Hindlimb muscle (tissue), 1 donor: ENCODE measurements at places on chromosomes 1 and 21. TPM values are rescaled to one million over a fixed set of nuclear protein-coding genes. Genes with fewer than 3 reads are reported as not detected.

DNA sequence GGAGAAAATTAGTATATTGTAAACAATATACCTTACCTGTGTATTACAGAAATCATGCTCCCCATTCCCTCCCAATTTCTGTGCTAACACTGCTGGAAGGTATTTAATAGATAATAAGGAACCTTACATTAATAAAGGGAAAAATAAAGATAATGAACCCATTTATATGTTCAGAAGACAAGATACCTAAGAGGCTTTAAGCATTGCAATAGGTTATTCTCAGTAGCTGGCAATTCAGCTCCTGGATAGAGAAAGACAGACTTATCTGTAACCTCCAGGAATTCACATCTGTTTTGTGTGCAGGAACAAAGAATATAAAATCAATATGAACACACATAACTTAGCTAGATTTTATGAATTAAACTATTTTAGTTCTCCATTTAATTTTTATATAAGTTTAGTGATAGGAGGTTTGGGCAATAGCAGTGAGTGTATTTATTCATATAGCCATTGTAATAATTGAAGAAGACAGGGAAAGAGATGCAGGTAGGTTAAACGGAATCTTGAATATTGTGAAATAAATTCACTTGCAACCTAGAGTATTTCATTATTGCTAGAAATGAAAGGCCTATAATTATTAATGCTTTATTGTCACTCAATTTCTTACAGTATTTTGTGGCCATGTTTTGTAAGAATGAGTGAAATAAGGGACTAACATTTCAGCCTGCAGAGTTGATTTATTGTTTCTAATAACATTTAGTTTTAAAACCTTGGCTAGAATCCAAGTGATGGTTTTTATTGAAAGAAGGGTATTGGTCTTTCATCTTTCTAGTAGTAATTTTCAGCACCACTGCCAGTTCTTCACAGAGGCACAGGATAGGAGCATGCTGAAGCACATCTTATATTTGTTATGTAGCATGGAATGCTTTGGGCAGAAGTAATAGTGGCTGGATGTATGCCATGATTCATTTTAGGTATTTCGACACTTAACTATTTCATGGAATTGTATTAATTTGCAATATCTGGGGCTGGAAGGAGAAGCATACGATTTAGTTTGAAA, 1.5 kb downstream of the XPR1 start:
- no peak for DNase-seq

- DNase-seq: no peak
Measured at GRCh38 chr1:34488080-34488708, 266.7 kb upstream of the GJB5 start.

GRCh38 chr1:54012863-54013262, 5.1 kb downstream of the LDLRAD1 start:
- DNase-seq: no peak

DNA sequence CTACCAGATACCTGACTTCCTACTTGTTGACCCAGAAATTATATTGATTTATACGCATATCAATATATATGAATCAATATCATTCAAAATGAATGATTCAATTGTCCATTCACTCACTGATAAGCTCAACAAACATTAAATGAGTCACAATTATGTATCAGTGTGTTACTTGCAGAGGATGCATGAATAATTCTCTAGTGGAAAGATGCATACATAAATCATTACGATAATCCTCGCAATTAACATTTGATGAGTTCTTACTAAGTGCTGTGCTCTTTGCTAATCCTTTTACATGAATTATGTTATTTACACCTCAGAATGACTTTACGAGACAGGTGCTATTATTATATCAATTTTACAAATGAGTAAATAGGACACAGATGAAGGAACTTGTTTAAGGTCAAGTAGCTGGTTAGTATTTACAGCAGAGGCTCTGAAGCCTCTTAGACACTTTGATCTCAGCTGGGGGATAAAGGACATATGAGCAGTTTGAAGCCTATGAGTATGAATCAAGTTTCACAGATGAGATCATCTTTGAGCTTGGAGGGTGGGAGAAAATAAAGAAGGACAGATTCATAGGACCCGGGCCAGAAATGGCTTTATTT, 112.8 kb upstream of the ADAMTS5 start:
- DNase-seq: no peak

DNA sequence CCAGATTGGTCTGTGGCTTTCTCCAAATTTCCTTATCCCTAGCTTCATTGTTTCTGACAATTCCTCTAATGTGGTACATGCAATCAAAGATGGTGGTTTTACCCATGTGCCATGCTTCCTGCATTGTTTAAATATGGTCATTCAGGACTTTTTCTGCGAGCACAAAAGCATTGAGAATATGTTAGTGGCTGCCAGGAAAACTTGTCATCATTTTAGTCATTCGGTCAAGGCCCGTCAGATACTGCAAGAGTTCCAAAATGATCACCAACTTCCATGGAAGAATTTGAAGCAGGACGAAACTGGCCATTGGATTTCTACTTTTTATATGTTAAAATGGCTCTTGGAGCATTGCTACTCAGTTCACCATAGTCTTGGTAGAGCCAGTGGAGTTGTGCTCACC, 3.7 kb downstream of the ZBED6 start:
- DNase-seq: no peak

- no peak for DNase-seq
Measured at GRCh38 chr1:158819461-158820443, 11.4 kb upstream of the MNDA start.

GRCh38 chr1:19504796-19505692, 19.7 kb upstream of the CAPZB start:
- DNase-seq: peak; percentile 69

- no peak for DNase-seq
Measured at GRCh38 chr1:226629210-226629895, 80.8 kb downstream of the STUM start.

DNA sequence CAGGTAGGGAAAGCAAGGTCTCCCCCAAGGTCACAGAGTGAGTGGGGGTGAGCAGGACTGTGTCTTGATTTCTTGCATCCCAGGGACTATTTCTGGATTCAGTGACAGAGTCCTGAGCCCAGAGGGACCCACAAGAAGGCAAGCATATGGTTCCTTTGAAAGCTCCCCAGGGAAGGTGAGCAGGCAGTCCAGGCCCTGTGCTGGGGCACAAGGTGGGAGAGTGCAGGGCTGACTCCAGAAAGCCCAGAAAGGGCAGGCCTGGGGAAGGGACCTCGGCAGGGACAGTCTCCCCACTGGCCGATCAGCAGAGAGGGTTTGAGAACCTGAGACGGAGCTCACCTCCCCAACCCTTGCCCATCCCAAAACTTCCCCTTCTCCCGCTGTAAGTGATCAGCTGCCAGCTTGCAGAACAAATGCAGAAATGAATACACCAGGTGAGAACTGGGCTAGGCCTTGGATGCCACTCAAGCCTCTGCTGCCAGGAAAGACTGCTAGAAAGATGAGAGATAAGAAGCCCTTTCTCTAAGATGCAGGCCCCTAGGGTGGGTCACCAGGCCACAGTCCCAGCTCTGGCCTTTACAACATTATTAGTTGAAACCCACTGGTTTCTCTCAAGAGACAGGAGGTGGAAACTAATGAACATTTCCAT, 121.0 kb downstream of the GLIS1 start:
- no peak for DNase-seq

DNA sequence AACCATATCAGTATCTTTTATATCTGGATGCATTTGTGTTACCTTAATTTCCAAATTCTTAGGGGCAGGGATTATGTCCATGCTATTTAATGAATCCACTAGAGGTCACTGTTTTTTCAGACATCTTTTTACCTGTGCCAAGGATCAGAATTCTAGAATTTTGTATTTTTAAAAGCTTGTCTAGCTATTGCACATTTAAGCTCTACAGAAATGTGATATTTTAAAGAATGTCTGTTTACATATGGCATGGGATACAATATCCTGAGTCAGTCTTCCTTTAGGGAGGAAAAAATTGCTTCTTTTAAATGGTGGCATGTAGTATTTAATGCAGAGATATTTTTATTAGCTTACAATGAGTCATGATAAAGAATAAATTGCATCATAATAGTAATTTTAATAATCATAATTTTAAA, 11.3 kb downstream of the RPAP2 start:
- DNase-seq: no peak

DNA sequence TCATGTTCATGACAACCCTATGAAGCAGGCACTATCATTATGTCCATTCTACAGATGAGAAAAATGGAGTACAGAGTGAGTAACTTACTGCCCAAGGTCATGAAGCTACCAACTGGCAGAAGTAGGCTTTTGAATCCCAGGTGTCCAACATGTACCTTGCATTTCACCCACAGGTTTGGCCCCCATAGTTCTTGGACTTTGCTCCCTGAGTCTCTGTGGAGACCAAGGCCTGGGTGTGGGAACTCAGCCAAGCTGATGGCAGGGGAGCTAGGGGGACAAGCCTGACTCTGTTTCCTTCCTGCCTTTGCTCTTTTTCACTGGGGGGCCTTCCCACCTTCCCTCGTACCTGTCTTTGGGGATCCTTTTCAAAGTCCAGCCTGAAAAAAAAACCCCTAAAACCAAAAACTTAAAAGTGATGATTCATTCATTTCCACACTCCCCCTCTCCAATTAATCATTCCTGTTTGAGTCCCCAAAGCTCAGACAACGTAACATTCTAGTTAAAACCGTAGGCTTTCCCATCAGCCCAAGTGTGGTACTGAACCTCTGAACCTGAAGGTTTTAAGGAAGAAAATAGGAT, 8.5 kb upstream of the TTC22 start:
- no peak for DNase-seq

GRCh38 chr1:2935751-2936390, 85.4 kb upstream of the ACTRT2 start:
- no peak for DNase-seq

GRCh38 chr21:44509539-44509938, 30.5 kb downstream of the KRTAP10-1 start:
- DNase-seq: no peak

DNA sequence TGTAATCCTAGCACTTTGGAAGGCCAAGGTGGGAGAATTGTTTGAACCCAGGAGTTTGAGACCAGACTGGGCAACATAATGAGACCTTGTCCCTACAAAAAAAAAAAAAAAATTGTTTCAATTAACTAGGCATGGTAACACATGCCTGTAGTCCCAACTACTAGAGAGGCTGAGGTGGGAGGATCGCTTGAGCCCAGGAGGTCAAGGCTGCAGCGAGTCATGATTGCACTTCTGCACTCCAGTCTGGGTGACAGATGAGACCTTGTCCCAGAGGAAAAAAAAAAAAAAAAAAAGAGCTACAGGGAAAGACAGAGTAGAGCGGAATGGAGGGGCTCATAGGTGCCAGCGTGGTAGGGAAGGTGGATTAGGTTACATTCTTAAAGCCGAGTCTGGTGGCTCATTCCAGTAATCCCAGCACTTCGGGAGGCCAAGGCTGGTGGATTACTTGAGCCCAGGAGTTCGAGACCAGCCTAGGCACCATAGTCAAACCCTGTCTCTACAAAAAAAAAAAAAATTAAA, 21.0 kb upstream of the PADI6 start:
- no peak for DNase-seq

DNA sequence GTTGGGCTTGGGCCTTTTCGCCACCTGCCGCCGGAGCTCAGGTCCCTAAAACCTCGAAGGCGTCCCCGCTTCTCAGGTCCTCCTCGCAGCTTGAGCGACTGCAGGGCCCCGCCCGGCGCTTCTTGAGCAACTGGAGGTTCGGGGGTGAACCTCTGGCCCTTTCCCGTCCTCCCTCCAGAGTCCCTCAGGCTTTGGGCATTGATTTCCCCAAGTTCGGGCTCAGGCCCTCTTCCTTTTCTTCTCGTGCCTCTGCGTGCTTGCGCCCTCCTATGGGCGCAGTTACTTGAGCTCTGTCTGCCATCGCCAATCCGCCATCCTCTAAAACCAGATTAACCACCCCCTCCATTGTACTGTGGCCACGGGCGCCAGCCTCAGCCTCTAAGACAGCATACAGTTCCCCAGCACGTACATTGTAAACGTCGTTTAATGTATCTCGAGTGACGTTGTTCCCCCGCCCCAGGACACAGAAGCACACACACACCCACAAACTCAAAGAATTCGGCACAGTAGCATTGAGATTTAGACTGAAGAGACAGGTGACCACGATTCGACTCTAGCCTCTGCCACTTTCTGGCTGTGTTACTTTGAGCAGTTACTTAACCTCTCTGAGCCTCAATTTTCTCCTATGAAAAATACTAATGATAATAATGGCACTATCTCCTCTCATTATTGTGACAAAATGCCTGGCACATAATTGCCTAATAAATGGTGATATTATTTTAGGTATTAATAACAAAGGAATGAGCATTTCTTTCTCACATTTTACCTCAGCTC, 22.6 kb downstream of the BTG2 start:
- DNase-seq: peak; percentile 67

DNA sequence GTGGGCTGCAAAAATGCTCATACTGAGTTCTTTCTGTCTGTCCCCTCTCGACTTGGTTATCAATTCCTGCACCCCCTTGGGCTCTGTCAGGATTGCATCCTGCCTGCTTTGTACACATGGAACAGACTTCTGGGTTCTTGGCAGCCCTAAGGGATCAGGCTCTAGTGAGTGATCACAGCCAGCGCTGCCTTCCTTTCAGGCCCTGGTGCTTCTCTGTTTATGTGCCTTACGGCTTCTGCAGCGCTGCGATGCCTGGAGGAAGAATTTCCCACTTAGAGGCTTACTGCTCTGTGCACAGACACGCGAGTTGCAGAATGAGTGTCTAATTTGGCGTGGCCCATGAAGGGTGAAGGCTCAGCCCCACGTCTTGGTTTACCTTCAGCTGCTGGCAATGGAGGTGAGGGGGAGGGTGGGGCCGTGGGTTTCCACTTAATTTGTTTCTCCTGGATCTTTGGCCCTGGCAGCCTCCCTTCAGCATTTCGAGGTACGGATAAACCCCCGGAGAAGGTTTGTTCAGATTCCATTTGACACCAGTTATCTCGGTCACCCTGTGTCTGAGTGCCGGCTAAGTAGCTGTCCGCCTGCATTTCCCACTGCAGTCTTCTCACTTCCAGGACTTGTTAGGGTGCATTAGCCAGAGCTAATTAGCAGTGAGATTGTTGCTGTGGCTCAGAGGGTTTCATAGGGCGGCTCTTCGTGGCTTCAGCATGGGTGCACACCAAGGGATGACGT, 227.3 kb downstream of the DYRK1A start:
- DNase-seq: no peak

DNA sequence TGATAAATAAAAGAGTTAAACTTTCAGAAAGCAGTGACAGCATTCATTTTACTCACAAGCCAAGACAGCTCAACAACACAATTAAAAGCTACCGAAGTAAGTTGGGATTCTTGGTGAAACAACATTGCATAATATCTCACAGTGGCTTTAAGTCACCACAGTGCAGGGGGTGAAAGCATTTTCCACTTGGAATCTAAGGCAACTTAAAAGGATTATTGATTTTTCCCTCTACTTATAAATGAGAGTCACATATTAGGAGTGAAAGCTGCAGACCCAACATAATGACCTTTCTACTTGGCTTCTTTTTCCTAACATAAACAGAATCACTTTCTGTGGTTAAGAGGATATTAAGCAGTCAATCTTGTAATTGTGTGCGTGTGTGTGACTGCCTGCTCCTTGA, 536.6 kb upstream of the CXADR start:
- DNase-seq: no peak

Gene SLC6A17
- polyA plus RNA-seq: 0.83 TPM

Gene SMCP
- not detected for polyA plus RNA-seq

Gene RGS4
- polyA plus RNA-seq: 1.2 TPM

Gene KCNK2
- 1.7 TPM for polyA plus RNA-seq

Gene TCHH
- not detected for polyA plus RNA-seq

Gene SLC45A1
- polyA plus RNA-seq: 0.81 TPM

Gene CDCA8
- 7.1 TPM for polyA plus RNA-seq

Gene ARPC5
- polyA plus RNA-seq: 76.7 TPM
